ENCODE measurements at places on chromosomes 7 and 10.
A peak's percentile ranks its signal among the peaks of the same experiment; 100 is the strongest.

- peak; percentile 8 for DNase-seq
Measured at GRCh38 chr10:91043173-91043910, 122.5 kb upstream of the ANKRD1 start.

DNA sequence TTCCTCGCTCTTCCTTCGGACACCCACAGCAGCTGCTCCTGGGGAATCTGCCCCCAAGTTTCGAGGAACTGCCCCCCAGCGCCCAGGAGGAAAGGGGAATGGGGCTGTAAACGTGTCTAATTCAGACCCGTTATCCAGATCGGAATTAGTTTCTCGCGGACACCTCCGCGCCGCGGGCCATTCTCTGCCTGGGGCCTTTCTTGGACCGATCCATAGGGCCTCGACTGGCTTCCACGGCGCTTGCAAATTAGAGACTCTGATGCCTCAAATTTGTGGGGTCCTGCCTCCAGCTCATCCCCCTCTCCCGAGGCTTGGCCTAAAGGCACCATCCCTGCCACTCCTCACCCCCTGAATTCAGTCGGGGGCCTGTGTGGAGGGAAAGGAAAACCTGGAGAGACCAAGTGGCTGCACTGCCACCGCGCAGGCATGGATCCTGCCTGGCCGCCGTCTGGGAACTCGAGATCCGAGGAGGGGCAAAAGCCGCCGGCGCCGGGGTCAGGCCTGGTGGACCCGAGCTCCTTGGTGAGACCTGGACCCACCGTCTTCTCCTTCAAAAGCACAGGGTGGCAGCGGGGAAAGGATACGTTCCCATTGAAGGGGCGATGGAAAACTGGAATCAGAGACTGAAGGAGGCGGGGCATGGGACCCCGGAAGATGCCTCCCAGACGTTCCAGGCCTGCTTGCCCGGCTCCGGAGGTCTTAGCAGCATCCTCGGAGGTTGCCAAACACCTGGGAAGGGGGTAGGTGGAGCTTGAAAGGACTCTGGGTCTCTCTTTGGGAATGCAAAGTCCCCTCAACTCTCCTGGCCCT is 13.7 kb downstream of the LBX1 start:
- DNase-seq = no peak

DNA sequence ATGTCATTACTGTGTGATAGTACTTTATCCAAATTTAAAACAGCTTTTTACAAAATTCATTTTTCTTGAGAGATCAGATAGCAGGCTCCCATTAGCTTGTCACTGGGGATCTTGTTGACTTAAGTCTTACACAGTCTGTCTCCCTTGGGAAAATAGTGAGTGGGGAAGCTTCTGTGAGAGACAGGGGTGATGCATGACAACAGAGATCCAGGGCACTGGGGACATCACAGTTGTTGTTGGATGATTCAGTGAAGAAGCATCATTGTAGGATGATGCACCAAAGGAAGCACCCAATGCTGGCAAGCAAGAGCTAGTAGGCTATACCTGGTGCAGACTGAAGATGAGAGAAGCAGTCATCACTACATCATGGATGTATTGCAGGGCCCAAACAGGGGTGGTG is 284.7 kb downstream of the HDAC9 start:
- DNase-seq = no peak

DNA sequence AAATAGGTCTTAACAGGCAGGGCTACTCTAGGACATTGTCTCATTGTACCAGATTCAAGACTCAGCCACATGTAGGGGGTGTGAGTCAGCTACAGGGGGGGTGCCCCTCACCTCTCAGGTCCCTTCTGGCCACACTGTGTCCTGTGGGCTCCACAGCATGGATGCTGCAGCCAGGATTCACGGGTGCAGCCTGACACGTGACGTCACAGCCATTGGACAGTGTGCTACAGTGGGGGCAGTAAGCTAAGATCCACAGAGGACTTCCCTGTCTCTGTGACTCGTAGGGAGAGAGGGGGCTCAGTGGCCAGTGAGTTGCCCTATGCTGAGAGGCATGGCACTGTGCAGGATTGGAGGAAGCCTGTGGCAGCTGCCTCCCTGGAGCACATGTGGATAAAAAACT is 77.9 kb downstream of the TMEM178B start:
- no peak for DNase-seq

GRCh38 chr7:17535776-17536175 is 237.3 kb downstream of the AHR start:
- no peak for DNase-seq

- DNase-seq = no peak
Measured at GRCh38 chr10:84336406-84337090, 8.2 kb downstream of the CCSER2 start.

- no peak for DNase-seq
Measured at GRCh38 chr10:12327074-12327473, 22.3 kb upstream of the CAMK1D start.

DNA sequence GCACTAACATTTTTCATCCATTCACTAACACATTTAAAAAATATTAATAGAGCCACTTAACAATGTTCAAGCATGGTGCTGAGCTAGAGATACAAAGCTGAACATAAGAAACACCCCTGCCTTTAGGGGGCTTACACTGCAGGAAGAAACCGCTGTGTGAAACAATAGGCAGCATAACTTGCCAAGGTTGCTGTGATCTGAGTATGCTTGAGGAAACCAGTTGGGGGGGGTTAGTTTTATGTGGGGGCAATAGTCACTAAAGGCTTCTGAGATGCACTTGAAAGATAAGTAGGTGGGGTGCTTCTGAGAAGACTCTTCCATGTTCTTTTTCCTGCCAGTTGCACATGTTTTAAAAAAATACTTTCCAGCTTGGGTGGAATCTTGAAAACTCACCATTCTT is 2.8 kb downstream of the RBM17 start:
- no peak for DNase-seq

GRCh38 chr7:26348234-26348851 is 56.7 kb downstream of the SNX10 start:
- DNase-seq = no peak

- no peak for DNase-seq
Measured at GRCh38 chr7:89908736-89909135, 245.5 kb upstream of the STEAP1 start.

- DNase-seq = no peak
Measured at GRCh38 chr10:23974746-23975272, 234.1 kb upstream of the KIAA1217 start.

DNA sequence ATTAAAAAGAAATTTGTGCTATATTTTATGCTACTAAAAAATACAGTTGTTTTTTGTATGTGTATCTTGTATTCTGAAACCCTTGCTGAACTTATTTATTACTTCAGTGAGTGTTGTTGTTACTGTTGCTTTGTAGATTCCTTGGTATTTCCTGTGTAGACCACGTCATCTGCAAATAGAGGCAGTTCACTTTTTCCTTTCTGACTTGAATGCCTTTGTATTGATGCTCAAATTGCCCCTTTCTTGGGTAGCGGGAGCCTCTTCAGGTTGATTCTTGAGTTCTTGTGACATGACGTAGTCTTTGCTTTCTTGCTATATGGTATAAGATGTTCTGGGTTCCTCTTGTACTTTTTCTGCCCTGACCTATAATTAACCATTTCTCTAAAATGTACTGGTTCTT is 504.1 kb downstream of the SDK1 start:
- no peak for DNase-seq

DNA sequence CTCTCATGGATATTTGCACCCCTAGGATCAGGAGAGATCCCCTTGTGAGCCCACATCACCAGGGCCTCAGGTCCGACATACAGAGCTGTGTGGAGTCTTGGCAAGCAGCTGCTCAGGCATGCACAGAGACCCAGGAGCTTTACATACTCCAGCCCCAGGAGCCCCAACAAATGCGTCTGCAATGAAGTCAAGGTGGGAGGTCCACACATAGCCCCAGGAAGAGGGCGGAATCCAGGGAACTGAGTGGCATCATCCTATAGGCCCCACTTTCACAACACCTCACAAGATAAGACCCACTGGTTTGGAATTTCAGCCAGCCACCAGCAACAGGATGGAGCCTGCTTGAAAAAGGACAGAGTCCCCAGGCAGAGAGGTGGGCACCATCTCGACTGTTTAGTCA is 106.7 kb downstream of the LSMEM1 start:
- no peak for DNase-seq

- DNase-seq = no peak
Measured at GRCh38 chr7:87411186-87411585, 64.3 kb downstream of the ABCB4 start.

- DNase-seq = no peak
Measured at GRCh38 chr10:10644676-10645385, 372.8 kb upstream of the CELF2 start.

GRCh38 chr7:159068488-159068811 is 76.2 kb downstream of the VIPR2 start:
- no peak for DNase-seq

DNA sequence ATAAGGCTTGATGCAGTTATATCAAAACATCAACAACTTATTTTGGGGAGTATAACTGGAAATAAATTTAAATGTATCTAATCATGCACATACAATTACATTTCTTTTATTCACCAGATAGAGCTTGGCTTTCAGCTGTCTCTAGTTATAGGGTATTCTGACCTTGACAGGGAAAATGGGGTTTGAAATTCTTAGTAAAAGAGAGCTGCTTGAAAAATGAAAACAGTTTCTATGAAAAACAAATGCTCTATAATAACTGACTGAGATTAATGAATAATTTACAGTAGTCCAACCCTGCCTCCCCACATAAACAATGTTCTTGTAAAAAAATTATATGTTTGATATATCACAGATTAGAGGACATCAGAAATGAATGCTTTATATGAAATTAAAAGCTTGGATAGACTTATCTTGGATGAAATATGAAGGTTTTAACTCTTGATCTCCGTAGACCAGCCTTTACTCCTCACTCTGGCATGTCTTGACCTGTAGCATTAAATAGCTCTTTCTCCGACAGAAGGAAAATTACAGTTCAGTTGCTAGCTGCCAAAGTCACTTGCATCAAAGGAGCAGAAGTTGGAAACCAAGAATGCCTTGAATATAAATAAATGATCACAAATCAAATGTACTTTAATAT is 32.1 kb downstream of the VWC2 start:
- DNase-seq = no peak

Data from amniotic stem cell (primary cell).